ENCODE measurements at places on chromosomes 11 and 22. TPM values are rescaled to one million over a fixed set of nuclear protein-coding genes. Genes with fewer than 3 reads are reported as not detected.

The DEUP1 gene
- total RNA-seq, result 0.40 TPM

The TRAF6 gene
- 18.2 TPM for total RNA-seq

The THRSP gene
- not detected for total RNA-seq

The FAM83F gene
- 37.5 TPM for total RNA-seq

The CD3E gene
- total RNA-seq, result not detected

The OR2AT4 gene
- total RNA-seq, result not detected

The PGM2L1 gene
- total RNA-seq, result 10.3 TPM

The C22orf42 gene
- total RNA-seq, result 4.6 TPM

The GAS2L1 gene
- total RNA-seq, result 17.2 TPM

The GSTT2B gene
- total RNA-seq, result not detected

The C1QTNF4 gene
- total RNA-seq, result 0.43 TPM
